ENCODE measurements at places on chromosomes 7 and 10.

GRCh38 chr10:30868611-30869010 lies 163.1 kb downstream of the ZNF438 start:
- DNase-seq, result no peak

- DNase-seq, result no peak
Measured at GRCh38 chr7:53542157-53542556, 506.7 kb downstream of the POM121L12 start.

GRCh38 chr7:333393-333764 lies 43.4 kb downstream of the FOXL3 start:
- no peak for DNase-seq

DNA sequence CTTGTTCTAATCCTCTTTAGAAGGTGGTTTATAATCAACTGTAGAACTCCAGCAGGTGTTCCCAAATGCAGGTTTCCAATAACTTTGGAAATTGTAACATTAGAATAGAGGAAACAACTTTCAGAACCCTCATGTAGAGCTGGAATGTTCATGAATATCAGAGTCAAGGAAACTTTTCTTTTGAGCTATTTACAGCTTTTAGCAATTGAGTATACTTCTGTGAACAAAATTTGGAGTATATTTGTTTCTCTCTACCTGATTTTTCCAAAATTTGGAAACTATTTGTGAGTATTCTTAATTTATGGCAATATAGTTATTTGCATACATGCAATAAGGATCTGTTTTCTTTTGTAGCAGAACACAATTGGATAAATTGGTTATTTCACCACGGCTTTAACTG lies 2.8 kb upstream of the CFAP43 start:
- no peak for DNase-seq

DNA sequence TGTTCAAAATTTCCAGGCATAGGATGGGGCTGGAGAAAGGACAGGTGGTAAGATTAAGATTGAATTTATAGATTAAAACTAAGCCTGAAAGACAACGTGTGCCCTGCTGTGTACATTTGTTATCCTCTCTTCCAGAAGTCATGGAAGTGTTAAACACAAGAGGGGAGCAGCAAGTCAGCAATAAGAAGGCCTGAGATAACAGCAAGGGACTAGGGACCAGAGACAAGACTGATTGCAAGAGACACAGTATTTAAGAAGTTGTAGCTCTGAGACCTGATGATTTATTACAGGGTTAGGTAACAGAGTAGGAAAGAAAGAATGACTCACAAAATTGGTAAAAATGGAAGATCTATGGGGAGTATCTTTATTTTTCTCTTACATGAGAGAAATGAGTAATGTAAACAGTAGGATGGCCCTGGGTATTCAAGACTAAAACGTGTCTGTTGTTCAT lies 55.7 kb upstream of the COL1A2 start:
- DNase-seq, result no peak

GRCh38 chr7:98228801-98229200 lies 17.6 kb downstream of the BHLHA15 start:
- DNase-seq, result no peak

- DNase-seq, result no peak
Measured at GRCh38 chr10:94293354-94293753, 69.4 kb downstream of the NOC3L start.

DNA sequence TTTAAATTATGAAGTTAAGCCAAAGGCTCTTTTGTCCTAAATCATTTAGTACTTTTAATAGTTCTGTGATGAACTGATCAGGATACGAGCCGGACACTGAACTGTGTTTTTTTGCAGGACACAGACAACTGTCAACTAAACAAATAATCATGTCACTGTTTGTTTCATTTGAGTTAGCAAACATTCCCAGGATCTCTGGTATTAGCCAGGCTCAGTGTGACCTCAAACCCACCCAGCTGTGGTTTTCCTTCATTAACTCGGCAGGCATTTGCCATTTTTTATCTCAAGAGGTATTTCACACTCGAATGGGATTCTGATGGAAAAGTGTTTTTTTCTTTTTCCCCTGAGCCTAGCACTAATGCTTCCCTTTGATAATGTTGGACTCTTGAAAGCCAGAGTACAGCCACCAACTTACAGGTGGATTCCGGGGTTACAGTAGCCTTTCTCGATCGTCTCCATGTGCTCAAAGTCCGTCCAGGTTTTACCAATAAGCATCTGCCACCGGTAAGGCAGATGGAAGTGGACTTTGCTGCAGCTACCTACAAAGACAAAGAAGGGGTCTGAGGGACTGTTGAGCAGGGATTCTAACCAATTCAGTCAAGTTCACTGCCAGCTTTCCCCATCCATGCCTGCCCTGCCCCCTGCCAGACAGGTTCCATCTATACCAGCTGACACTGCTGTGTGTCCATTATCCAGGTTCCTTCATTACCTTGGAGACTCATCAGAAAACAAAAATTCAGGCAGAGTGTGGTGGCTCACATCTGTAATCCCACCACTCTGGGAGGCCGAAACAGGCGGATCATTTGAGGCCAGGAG lies 33.4 kb downstream of the ZC3HAV1 start:
- no peak for DNase-seq

- DNase-seq, result no peak
Measured at GRCh38 chr7:149477494-149478443, 16.9 kb upstream of the ZNF777 start.

DNA sequence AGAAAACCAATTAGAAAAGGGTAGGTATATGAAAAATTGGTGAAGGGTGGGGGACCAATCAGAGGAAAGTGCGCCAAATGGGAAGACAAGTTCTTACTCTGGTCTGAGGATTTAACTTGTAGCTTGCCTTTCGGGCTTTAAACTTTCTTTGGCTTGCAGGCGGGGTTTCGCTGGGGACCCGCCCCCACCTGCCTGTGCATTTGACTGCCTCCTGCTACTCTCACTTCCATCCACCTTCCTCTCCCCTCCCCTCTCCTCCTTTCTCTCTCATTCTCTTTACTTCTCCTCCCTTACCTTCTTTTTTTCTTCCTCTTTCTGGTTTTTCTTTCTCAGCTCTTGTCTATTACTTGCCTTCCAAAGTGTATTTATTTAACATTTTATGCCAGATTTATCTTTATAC lies 278.8 kb downstream of the DNAJB9 start:
- no peak for DNase-seq

- DNase-seq, result no peak
Measured at GRCh38 chr7:93717217-93717900, 142.8 kb upstream of the CALCR start.

DNA sequence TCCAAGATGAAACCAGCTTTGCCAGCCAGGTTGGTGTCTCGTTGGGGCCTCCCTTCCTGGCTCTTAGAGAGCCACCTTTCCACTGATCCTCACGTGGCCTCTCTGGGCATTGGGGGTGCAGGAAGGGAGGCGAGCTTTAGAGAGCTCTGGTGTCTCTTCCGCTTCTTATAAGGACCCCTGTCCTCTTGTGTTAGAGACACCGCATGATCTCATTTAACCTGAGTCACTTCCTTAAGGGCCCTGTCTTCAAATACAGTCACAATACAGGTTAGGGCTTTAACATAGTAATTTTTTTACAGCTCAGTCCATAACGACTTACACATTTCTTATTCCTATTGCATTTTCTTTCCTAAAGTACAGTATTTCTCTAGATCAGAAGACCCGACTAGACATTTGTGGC lies 535.8 kb downstream of the SDK1 start:
- DNase-seq, result no peak

GRCh38 chr10:121285406-121286196 lies 312.6 kb downstream of the FGFR2 start:
- DNase-seq, result no peak

- no peak for DNase-seq
Measured at GRCh38 chr7:142681314-142682092, 67.8 kb upstream of the PRSS1 start.

GRCh38 chr7:130886438-130887135 lies 152.6 kb upstream of the KLF14 start:
- no peak for DNase-seq

DNA sequence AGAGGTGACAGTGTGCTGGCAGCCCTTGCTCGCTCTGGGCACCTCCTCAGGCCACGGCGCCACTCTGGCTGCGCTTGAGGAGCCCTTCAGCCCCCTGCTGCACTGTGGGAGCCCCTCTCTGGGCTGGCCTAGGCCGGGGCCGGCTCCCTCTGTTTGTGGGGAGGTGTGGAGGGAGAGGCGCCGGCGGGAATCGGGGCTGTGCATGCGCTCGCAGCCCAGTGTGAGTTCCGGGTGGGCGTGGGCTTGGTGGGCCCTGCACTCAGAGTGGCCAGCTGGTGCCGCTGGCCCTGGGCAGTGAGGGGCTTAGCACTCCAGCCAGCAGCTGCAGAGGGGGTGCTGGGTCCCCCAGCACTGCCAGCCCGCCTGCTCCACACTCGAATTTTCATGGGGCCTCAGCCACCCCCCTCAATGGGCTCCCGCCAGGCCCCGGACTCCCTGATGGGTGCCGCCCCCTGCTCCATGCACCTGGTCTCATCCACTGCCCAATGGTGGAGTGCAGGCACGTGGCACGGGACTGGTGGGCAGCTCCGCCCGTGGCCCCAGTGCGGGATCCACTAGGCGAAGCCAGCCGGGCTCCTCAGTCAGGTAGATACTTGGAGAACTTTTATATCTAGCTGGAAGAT lies 96.7 kb upstream of the BET1 start:
- DNase-seq, result no peak

DNA sequence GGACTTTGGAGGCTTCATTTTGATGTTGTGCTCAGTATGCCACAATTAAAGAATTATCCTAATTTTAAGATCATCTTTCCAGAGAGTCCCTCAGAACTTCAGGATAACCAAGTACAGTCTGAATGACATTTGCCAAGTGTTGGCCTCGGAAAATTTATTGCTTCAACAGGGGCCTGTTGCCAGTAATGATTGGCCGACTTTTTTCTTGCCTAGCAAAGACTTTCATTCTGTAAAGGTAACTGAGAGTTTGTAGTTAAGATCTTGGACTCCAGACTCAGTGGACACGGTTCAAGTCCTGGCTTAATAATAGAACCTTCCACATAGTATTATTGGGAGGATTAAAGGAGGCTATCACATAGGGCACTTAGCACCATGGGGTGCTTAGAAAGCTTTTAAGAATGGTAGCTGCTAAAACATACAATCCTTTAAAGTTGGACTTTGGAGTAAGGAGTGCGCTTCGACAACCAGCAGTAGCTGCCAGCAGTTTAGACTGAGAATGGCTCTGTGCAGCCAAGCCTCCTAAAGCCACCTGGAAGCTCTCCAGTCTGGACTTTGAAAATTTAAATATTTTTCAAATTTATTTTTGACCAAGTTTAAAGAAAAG lies 90.0 kb downstream of the PLCE1 start:
- DNase-seq, result no peak

DNA sequence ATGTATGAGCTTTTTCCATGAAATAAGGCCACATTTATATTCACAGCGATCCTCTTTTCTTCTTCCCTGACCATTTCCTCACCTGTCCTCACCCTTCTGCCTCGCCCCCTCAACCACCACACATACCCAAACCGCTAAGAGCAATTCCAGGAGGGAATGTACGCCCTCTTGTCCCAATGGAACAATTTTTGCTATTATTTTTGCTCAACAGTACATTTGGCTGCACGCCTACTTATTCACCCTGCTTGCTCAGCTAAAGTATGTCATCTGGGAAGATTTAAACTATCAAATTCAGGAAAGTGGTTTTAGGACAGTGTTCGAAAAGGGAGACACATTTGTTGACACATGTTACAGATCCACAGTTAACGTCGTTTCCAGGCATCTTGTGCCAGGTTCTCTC lies 252.7 kb downstream of the NEBL start:
- no peak for DNase-seq

DNA sequence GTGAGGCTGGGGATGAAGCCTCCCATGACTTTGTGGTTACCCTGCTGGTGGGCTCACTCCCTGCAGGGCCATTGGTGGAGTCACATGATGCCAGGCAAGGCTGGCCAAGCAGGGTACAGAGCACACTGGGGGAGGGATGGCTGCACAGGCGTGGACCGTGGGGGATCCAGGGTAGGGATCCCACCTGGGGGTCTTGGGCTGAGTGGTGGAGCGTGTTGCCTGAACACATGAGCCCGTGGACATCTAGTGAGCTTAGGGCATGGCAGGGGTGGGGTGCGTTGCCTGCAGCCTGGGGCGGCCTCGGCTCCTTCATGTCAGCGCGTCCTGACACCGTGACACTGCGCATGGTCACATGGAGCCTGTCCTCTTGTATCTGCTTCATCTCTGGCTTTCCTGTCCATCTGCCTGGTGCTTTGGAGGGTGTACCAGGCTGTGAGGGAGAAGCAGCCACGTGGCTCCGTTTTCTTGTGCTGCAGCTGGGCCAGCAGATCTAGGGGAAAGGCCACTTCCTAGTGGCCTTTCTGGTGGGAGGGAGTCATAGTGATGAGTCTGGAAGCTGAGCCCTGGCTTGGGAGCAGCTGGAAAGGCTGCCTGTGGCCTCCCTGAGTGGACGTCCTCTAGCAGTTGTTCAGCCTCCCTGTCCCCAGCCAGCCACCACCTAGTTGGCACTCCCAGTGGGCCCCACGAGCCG lies 96.2 kb downstream of the LHPP start:
- DNase-seq, result no peak

DNA sequence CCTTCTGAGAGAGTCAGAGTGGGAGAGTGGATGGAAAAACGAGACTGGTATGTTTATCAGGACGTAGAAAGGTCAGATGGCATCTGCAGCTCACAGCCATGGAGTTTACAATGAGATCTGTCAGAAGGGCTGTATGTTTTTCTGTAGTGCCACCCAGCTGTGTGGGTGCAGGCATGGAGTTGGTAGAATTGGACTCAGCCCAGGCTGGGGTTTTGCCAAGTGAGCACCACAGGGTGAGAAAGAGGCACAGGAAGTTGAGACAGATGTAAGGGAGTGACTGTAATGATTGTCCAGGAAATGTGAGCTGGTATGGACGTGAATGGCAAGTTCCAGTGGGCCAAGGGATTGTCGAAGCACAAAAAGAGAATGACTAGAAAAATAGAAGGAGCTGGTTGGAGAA lies 9.1 kb upstream of the ZYX start:
- no peak for DNase-seq

DNA sequence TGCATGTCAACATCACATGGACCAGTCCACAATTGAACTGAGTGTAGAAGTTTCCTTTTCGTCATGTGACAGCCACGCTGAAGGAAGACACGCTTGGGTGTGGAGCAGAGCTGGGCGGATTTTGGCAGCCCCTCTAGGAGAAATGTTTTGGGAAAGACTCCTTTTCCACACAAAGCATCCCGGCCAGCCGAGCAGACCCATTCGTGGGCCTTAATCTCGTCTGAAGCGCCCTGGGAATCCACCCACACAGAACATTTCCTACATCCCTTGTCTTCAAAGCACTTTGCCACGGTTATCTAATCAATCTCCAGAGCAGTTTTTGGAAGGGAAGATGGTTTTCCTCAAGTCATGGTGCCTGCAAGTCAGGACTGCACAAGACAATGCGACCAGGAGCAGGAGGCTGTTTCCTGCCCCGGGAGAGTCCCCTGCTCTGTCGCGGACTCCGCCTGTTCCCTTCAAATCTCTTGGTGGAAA lies 8.4 kb upstream of the IFT22 start:
- no peak for DNase-seq

DNA sequence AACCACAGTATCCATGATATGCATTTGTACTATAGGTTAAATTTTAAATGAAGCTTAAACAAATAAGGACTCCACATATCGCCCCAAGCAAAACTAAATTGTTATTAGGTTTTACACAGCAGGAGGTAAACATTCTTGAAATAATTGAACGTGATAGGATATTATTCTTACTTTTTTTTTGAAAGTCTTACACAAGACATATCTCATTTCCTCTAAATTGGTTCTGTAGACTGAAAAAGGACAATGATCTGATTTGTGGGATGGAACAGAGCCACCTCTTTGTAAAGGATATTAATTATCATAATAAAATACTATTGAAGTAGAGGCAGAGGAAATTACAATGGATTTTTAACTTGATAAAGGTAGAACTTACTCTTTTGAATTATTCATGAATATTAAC lies 155.1 kb upstream of the SEMA3D start:
- DNase-seq, result no peak
